ENCODE measurements at places on chromosomes 12 and 14.

DNA sequence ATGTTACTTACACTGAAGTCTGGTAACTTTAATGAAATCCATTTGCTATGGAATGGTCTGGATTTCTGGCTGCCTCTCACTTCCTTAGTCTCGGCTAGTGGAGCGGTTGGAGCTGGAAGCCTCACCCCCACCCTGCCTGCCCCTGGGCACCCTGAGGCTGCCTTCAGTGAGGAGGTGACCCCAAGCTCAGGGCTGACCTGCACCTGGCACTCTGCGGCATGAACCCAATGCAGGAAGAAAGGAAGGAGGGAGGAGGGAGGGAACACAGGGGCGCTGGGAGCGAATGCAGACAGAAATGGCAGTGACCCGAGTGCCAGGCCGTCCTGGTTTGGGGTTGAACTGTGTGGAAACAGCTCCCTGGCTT is 353.1 kb downstream of the TMEM121 start:
- DNase-seq = no peak

- DNase-seq = no peak
Measured at GRCh38 chr14:94591871-94592270, 10.6 kb downstream of the SERPINA5 start.

DNA sequence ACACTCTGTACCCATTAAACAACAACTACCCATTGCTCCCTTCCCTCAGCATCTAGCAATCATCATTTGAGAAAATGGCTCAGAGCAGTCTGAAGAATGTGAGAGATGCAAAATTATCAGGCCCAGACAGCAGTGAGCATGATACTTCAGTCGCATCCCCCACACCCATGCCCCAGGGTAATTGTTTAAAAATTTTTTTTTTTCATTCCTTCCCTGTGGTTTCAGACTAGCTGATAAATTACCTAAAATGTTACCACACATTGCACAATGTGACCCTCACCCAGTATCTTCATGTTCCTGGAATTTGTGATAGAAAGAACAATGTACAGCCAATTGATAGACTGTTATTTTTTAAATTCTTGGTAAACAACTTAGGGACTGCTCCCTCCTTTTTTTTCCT is 11.3 kb upstream of the USP15 start:
- DNase-seq = no peak

GRCh38 chr12:78316136-78316535 is 485.4 kb downstream of the NAV3 start:
- no peak for DNase-seq

- no peak for DNase-seq
Measured at GRCh38 chr12:6472491-6472890, 2.0 kb upstream of the VAMP1 start.

- DNase-seq = peak; percentile 47
Measured at GRCh38 chr12:27179400-27180214, 64.5 kb upstream of the STK38L start.

- DNase-seq = no peak
Measured at GRCh38 chr12:4044101-4044500, 170.9 kb upstream of the PARP11 start.

DNA sequence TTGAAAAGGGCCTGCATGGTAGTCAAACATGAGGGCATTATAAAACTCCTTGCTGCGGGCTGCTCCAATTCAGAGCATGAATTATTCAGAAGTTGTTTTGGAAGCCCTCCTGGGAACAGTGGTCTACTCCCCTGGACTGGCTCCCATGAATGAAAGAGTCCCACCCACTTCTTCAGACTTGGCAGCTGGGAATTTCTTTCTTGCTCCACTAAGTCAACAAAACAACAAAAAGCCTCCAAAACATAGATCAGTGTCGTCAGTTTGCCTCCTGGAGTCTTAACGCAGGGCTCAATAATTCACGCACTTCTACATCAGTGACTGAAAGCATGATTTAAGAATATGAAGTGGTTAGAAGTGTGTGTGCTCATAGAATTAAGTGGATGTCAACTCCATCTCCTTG is 37.9 kb downstream of the AKAP6 start:
- DNase-seq = no peak

Data from activated CD4-positive, alpha-beta memory T cell treated with anti-CD3 and anti-CD28 coated beads for 36 hours (primary cell).